ENCODE measurements at places on chromosomes 12 and 14.
A peak's percentile ranks its signal among the peaks of the same experiment; 100 is the strongest.

DNA sequence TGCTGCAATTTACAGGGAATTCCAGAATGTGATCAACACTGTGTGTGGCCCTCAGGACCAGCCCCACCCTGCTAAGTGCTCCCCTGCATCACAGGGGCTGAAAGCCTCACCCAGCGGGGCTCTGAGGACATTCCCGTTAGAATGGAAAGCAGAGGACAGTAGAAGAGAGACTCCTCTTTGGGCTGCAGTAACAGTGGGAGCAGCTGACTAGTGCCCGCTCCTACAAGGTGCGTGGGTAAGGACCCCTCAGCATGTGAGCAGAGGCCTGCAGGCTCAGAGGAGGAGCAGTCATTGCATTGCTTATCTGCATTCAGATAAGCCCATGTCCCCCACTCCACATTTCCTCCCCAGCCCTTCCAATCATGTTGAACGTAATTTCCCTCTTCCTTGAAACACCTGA, 120.1 kb downstream of the ITPR2 start:
- no peak for DNase-seq

GRCh38 chr12:107135177-107135576, 41.8 kb upstream of the CRY1 start:
- no peak for DNase-seq

GRCh38 chr12:39441963-39442830, 723 bp downstream of the KIF21A start:
- DNase-seq, result peak; percentile 26

DNA sequence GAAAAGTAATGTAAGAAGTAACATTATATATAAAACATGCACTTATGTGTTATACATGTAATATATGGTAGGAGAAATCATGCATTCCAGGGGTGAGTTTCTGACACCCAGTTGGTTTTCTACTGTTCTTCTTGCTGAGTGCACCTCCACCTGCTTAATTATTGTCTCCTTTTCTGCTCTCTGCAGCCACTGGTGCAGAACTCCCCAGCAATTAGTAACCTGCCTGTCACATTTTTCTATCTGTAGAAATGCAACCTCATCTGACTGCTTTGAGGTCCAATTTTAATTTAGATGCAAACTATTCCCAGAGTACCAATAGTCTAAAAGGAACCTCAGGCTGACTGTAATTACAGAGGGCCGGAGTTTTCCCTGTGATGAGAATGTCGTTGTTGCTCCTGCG, 842.1 kb downstream of the AACS start:
- DNase-seq, result no peak

GRCh38 chr12:12156116-12156515, 85.4 kb downstream of the BCL2L14 start:
- no peak for DNase-seq

- DNase-seq, result no peak
Observed at GRCh38 chr14:63982629-63983028, 129.8 kb downstream of the SYNE2 start.

DNA sequence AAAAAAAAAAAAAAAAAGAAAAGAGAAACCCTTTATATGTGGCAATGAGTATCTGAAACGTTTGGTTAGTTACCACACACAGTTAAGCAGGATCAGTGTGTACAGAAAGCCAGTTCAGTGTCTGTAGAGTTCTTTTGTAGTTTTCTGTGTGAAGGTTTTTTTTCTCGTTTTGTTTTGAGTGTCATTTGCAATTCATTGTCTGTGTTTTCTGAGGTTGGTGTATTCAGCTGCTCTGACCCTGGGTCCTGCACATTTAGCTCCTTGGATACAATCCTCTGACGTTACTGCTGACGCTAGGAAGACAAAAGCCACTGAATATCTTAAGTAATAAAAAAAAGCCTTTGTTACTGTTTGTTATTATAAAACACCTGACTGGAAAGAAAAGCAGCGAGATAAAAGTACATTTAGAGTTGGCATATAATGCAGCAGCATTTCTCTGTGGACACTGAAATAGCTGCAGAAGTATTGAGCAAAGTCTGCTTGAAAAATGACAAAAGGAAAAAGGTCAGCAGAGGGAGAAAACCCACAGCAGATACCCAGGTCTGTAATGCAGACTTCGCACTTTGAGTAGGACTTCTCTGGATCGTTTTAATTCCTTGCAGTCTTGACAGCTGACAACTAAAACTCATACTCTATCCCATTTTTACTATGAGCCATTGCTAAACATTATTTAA, 89.0 kb downstream of the POLR3B start:
- DNase-seq, result no peak

- DNase-seq, result no peak
Observed at GRCh38 chr14:92760524-92760805, 12.0 kb upstream of the LGMN start.

DNA sequence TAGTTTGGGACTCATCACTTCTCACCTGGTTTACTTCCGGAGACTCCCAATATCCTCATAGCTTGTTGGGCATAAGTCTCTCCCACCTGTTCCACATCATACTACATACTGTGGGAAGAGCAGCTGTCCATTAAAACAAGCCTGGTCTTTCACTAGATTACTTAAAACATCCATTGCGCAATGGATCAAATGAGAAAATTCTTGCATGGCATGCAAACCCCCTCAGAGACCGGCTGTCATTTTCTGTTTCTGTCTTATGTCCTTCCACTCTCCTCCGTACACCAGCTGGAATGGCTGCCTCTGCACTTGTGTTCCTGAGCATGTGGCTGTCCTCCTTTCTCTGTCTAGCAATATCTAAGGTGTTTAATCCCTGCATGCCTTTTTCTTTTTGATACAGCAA, 265.6 kb downstream of the TMEM117 start:
- no peak for DNase-seq

DNA sequence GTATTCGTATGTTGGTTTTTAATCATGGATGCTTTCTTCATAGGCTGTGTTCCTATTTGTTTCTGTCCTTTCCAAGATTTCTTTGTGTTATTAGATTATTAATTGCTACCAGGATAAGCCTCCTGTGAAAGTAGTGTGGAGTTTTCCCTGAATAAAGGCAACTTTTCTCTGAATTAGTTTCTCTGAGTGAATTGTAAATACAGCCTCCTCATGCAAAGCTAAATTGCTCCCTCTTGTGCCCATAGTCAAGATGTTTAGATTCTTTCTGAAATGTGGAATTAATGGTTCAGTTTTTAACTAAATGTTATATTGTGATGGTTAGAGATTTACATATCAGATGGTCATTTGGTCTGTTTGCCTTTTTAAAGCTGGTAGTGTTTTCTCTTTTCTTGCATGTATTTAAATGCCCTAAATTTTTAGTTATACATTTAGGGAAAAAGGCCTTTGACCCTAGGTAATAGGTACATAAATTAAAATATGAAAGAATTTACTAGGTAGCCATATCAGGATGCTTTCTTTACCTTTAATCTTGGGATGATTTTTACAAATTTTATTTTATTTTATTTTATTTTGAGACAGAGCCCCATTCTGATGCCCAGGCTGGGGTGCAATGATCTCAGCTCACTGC, 8.9 kb downstream of the APAF1 start:
- no peak for DNase-seq

- DNase-seq, result no peak
Observed at GRCh38 chr12:51401900-51402299, 10.7 kb upstream of the GALNT6 start.

- no peak for DNase-seq
Observed at GRCh38 chr12:110641521-110641920, 27.6 kb downstream of the TCTN1 start.

GRCh38 chr14:75429562-75429961, 1.7 kb downstream of the JDP2 start:
- DNase-seq, result no peak

GRCh38 chr12:42504049-42504448, 85.5 kb downstream of the PRICKLE1 start:
- no peak for DNase-seq

GRCh38 chr14:95054346-95055280, 102.7 kb downstream of the DICER1 start:
- DNase-seq, result no peak

DNA sequence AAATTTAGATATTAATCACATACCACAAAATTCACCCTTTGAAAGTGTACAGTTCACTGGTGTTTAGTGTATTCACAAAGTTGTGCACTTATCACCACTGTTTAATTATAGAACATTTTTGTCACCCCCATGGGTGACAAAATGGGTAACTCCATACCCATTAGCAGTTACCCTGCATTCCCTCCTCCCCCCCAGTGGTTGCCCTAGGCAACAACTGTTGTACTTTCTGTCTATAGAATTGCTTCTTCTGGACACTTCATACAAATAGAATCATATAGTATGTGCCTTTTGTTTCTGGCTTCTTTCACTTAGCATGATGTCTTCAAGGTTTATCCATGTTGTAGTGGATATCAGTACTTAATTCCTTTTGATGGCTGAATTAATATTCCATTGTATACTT, 52.7 kb downstream of the FBXO34 start:
- DNase-seq, result no peak

GRCh38 chr12:24364921-24365320, 415.5 kb upstream of the SOX5 start:
- DNase-seq, result no peak

DNA sequence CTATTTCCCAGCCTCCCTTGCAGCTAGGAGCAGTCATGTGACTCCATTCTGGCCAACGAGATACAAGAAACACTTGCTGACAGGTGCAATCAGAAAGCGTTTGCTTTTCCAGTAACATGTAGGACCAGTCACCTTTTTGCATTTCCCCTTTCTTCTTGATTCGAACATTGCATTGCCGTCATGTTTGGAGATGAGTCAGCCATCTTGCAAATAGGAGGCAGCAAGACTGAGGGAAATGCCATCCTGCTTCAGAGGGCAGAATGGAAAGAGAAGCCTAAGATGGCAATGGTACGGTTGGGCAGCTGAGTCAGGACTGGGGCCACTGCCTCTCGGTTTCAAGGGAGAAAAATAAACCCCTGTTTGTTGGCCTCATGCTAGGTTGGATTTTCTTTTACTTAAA, 34.5 kb upstream of the GPR132 start:
- DNase-seq, result no peak

GRCh38 chr12:51683763-51684357, 92.8 kb downstream of the SCN8A start:
- DNase-seq, result no peak

DNA sequence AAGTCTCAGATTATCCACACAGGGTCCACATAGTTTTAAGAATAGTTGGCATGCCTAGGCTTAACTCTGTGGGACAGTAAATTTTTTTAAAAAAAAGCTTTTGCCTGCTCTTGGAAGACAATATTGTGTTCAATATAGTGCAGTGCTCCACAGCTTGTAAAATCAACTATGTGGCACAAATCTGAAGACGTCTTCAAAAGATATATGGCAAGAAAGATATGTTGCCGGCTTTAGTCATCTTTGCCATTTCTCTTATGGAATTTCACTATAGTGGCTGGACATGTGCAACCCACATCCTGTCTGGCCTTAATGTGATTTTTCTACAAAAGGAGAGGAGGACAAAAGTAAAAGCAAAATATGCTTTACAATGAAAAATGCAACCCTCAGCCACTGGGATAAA, 90.5 kb downstream of the MGST1 start:
- no peak for DNase-seq

DNA sequence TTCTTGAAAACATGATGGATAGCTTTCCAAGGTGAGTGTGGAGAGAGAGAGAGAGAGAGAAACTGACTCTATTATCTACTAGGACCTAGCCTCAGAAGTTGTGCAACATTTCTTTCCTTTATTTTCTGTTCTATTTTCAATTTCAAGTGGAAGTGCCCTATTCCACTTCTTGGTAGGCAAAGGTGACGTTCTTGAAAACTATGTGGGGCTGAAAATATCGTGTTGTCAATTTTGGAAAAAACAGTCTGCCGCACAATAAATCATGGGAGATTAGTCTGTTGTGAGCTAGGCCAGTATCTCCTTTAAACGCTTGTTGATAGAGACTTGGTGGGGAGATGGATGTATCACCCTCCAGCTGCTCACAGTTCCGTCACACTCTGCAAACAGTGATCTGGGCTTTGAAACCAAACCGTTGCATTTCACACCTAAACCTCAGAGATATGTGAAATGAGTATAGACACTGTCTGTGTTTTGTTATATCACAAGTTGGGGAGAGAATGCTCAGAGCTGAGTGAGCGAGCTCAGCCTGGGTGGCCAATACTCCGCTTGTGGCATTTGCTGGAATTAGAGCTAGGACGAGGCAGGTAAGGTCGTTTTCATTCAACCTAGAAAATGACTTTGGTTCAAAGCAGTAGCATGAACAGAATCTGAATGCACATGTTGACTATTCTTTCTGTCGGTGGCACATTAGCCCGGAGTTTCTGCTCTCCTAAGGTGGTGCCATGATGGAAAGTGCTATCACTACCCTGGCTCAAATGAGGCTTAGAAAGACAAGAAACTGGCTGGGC, 75.1 kb upstream of the ST8SIA1 start:
- DNase-seq, result no peak

GRCh38 chr12:88063375-88063774, 34.2 kb upstream of the C12orf50 start:
- no peak for DNase-seq

DNA sequence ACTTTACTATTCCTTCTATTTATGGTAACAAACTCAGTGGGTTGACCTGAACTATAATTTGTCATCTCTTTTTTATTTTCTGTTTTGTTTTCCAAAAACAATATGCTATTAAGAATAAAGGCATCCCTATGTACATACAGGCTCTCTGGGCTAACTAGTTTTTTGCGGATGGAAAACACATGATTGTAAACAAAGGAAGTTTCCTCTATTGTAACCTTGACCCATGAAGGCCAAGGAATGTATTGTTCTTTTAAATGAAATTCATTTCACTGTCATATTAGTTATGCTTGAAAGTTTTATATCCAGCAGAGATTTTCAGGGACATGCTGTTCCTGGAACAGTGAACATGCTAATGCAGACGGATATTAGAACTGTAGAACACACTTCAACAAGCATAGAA, 705.0 kb upstream of the SEL1L start:
- no peak for DNase-seq

DNA sequence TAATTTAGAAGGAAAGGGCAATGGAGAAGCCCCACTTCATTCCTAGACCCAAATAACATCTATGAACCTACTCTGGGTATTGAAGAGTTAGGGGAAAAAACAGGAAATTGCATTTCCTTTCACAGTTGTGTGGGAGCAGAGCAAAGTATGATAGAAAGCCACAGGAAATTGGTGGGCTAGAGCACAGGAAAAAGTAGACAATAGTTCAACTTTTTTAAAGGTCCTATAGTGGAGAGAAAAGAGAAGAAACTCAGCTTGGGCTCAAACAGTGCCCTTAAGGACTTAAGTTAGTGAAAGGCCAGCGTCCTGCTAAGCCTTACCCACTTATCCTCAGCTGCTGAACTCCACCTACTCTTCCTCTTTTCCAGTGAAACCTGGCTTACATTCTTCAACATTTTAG, 258.1 kb downstream of the DPY19L2 start:
- no peak for DNase-seq

- DNase-seq, result no peak
Observed at GRCh38 chr12:7304456-7304855, 584 bp downstream of the ACSM4 start.

DNA sequence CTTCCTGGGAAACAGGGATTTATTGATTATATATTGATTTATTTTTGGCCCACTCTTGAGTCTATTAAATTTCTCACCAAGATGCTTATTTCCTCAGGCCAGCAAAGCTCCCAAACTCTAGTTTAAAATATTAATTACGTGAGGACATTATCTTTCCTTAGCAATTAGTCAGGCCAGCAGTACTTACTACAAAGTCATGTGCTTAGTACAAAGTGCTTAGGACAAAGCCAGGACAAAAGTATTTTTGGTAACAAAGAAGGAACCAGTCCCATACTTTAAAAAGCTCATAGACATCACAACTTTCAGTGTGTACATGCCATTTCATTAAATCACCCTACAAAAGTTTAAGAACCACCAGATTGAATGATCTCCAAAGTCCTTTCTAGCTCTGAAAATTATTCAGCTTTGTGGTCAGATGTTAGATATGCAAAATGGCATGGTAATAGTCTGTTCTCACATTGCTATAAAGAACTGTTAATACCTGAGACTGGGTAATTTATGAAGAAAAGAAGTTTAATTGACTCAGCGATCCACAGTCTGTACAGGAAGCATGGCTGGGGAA, 94.7 kb upstream of the PWP1 start:
- no peak for DNase-seq
